Hepatocyte (in vitro differentiated cells): ENCODE measurements at places on chromosomes 12 and 14. TPM values are rescaled to one million over a fixed set of nuclear protein-coding genes. Genes with fewer than 3 reads are reported as not detected.

RPGRIP1 gene
- 0.07 TPM in 1 of 2 replicates, not detected in the other for total RNA-seq

ABCD2 gene
- total RNA-seq, result 0.16 and 0.17 TPM in 2 replicates

DNA sequence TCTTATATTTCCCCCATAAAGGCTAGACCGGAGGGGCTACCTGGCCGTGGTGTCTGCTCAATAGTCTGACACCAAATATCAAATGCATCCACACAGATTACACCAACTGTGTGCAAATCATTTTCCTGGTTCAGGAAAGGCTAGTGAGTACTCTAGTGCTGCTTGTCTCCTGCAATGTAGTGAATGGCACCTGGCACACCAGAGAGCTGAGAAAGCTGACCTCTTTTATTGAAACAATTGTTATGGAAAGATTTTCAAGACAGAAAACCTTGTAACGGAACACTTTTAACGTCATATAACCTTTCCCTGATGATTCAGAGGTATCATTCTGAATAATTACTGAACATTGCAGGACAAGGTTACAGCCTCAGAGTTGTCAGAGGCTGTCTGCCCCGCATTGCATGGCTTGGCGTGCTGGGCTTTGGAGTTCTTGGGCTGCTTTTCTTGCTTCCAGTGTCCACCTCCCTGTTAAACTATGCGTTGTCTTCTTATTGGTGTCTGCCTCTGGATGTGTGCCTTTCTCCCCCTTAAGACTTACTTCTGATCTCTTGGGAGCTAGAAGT lies 40.7 kb upstream of the HDAC7 start:
- no peaks in the 10 kb centered on the region for H3K4me1 ChIP-seq
- DNase-seq, result no peak
- H3K27ac ChIP-seq, result no peak overlapping the region

- H3K36me3 ChIP-seq, result no peaks in the 10 kb centered on the region
- peaks cover 3% of the 10 kb centered on the region for H3K4me1 ChIP-seq
- no peak overlapping the region for H3K4me3 ChIP-seq
- no peaks in the 10 kb centered on the region for H3K27me3 ChIP-seq
- no peak overlapping the region for H3K27ac ChIP-seq
Measured at GRCh38 chr12:115004470-115005146, 320.6 kb upstream of the TBX3 start.

DNA sequence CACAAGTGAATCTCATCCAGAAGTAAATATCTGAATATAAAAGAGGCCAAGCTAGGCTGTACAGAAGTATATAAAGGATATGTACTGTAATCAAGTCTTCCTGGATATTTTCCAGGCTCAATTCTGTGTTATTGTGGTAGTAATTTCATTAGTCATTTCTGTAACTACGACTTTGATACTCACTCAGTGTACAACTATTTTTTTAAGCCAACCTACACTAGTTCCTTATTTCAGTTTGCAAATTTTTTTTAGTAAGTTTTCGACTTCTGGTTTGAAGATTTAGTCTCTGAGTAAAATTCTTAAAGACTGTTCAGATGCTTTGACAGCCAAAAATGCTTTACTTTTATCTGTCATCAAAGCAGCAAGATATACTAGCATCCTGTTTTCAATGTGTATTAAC lies 130.8 kb downstream of the CAPZA3 start:
- no peak for DNase-seq
- H3K4me1 ChIP-seq, result no peaks in the 10 kb centered on the region
- no peaks in the 10 kb centered on the region for H3K36me3 ChIP-seq
- H3K27ac ChIP-seq, result no peak overlapping the region
- H3K4me3 ChIP-seq, result no peak overlapping the region
- H3K27me3 ChIP-seq, result no peaks in the 10 kb centered on the region
